ENCODE measurements at places on chromosomes 11 and 22. TPM values are rescaled to one million over a fixed set of nuclear protein-coding genes. Genes with fewer than 3 reads are reported as not detected.

- no peak for DNase-seq
Measured at GRCh38 chr11:88569342-88569741, 231.8 kb upstream of the CTSC start.

DNA sequence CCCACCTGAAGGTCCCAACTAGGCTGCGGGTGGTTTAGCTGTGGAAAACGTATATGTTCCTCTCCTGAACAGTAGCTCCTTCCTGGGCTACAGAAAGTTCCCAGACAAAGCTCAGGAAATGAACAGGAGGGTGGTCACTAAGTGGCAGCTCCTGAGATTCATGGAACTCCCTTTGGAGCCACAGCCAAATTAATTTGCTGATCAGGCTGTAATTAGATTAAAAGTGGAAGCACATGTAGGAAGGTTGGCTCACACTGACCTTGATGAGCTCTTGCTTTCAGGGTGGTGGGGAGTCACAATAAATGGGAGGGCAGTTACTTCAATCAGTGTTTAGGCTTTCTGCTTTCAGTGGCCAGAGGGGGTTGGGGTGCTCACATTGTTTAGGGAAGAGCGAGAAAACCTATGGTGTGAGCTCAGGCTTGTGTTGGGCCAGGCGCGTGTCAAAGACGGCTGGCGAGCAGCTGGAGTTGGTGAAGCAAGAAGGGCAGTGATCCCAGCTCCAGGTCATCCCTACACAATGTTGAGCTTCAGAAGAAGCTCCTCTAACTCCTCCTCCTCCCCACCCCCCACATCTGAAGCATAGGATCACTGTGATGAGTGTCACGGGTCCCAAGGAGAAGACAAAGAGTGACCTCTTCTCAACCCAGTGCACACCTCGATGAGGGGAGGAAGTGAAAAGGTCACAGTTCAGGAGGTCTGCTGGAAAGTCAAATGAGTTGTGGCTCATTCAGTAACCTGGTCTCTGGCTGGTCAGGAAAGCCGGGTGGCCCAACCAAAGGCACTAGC is 42.5 kb downstream of the CLPB start:
- DNase-seq, result no peak

GRCh38 chr11:132312161-132312560 is 941.7 kb downstream of the NTM start:
- no peak for DNase-seq

DNA sequence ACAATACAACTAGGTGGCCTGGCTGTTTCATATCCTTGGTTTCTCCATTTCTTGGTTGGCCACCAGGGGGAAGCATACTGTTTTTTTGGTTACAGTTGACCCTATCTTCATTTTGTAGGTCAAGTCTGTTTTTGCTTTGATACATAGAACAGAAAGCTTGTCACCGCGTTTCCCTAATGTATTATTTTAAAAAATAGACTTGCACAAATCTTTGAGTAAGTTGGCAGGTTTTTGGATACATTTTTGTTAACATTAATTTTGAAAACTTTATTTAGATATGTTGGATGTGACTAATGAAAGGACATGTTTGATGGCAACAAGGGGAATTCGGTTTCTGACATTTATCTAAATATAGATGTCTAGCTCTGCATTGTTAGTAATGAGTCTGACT is 3.0 kb downstream of the NCR3LG1 start:
- peak; percentile 78 for DNase-seq

DNA sequence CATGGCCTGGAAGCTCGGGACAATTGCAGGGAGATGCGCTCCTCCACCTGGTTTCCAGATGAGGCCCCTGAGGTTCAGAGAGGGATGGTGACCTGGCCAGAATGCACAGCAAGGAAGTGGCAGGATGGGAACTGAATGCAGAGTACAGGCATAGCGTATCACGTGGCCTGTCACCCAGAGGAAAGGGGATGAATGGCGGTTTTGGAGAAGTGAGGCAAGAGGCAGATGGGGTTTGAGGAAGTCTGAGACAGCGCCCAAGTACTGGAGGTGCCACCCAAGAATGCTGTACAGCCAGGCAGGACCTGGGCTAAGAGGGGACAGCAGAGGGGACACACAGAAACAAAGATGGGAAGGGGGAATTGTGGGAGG is 4.9 kb downstream of the RAB3IL1 start:
- no peak for DNase-seq

- DNase-seq, result peak; percentile 92
Measured at GRCh38 chr11:118198370-118198769, 21.9 kb upstream of the SCN2B start.

GRCh38 chr11:86503131-86503530 is 128.4 kb downstream of the CCDC81 start:
- DNase-seq, result no peak

DNA sequence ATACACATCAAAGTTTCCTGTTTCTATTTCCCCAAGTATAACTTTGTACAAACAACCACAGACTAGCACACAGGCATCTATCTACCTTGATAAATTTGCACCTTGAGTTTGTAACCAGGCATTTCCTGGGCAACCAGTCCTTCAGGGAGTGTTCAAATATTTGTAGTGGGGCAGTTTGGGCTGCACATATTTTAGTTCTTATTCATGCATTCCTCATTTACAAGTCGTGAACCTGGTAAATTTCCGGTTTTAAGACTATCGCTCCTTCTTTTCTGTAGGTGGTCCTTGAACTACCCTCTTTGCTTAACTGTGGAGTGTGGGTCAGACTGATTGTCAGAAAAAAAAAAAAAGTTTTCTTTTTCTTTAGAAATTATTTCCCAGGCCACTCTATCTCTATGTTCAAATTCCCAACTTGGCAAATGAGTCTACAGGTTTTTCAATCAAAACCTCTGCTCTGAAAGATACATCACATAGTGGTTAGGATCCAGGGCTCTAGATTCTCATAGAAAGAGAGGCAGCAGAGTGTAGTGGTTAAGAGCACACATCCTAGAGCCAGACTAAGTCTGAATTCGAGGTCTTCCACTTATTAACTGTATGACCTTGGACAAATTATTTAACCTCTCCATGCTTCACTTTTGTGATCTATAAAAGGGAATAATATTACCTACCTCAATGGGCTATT is 201.5 kb downstream of the SOX6 start:
- no peak for DNase-seq

- DNase-seq, result no peak
Measured at GRCh38 chr11:34633990-34634693, 13.2 kb downstream of the EHF start.

- DNase-seq, result peak; percentile 66
Measured at GRCh38 chr22:23178512-23179254, 1.6 kb upstream of the BCR start.

DNA sequence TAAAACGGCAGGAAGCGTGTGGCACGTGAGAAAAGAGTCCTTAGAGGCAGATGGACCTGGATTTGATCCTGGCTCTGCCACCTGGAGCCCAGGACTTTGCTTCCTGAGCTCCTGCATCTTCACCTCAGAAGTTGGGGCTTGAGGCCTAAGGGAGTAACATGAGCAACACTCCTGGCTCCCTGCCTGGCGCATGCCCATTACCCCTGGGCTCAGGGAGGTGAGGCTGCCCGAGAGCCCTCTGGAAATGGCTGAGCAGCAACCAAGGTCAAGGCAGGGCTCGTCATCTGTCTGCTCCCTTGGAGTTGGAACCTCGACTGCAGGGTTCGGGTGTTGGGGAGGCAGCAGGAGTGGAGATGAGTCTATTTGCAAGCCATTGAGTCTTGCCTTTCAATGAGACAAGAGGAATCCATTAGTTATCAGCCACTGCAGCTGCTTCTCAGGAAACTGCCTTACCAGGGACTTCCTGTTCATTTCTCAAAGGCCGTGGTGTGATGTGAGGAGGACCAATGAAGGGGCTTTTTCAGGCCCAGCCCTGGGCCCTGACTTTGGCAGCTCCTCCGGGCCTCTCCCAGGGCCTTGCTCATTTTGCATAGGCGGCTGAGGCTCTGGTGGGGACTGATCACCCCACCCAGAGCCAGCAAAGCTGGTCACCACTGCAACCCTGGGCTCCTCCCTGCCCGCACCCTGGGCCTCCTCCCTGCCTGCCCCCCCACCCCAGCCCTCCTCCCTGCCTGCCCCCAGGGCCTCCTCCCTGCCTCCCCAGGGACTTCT is 6.4 kb downstream of the FADS2 start:
- peak; percentile 91 for DNase-seq

- no peak for DNase-seq
Measured at GRCh38 chr22:49360746-49361145, 466.9 kb downstream of the BRD1 start.

DNA sequence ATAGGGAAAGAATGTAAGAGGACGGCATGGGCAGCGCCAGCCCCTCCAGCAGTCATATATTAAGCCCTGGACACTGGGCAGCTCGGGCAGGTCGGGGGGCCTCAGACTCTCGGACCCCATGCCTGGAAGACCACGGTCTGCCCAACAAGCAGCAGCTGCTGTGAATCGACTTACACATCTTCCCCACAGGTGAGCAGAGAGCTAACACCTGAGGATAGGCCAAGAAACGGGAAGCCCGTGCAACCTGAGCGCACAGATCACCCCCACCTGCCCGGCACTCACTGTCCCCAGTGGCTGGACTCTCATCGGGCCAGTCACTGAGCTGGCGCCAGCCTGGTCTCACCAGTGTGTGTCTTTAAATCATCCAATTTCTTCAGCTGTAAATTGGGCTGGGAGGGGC is 4.7 kb upstream of the TCF20 start:
- no peak for DNase-seq

- DNase-seq, result peak; percentile 79
Measured at GRCh38 chr11:61080526-61080925, 21.8 kb upstream of the CD5 start.

DNA sequence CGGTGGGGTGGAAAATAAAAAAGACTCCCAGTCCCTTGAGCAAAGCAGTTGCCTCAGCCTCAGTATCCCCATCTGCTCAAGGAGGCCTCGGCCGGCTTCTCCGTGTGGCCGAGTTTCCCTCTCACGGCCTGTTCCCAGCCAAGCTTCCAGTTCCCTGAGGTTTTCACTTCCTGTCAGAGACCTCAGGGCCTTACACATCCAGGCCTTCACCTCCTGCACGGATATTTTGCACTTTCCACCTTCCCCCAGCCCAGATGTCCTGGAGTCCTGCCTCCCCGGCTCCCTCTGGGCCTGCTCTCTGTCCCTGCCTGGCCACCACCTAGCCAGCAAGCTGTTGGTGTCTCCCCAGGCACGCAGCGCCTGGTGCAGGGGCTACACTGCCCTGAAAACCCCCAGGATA is 41.1 kb upstream of the CD82 start:
- DNase-seq, result no peak

The BEST1 gene
- total RNA-seq, result not detected

The OR2AG2 gene
- not detected for total RNA-seq

The SIRT3 gene
- total RNA-seq, result 15.9 TPM

The PLXNB2 gene
- 26.6 TPM for total RNA-seq

The PICK1 gene
- total RNA-seq, result 15.9 TPM

The MAPK8IP2 gene
- 0.19 TPM for total RNA-seq

The SLC22A8 gene
- total RNA-seq, result not detected

The TRIM66 gene
- 32.1 TPM for total RNA-seq

The NOX4 gene
- total RNA-seq, result not detected

Measured in activated CD8-positive, alpha-beta memory T cell treated with anti-CD3 and anti-CD28 coated beads, Interleukin-2, amount 10 ng/mL, durations not matched to agents 7 days and 5 days (primary cell).